ENCODE measurements at places on chromosomes 1 and 21.

GRCh38 chr1:185017338-185017737 is 28.0 kb upstream of the RNF2 start:
- DNase-seq = peak; percentile 80

DNA sequence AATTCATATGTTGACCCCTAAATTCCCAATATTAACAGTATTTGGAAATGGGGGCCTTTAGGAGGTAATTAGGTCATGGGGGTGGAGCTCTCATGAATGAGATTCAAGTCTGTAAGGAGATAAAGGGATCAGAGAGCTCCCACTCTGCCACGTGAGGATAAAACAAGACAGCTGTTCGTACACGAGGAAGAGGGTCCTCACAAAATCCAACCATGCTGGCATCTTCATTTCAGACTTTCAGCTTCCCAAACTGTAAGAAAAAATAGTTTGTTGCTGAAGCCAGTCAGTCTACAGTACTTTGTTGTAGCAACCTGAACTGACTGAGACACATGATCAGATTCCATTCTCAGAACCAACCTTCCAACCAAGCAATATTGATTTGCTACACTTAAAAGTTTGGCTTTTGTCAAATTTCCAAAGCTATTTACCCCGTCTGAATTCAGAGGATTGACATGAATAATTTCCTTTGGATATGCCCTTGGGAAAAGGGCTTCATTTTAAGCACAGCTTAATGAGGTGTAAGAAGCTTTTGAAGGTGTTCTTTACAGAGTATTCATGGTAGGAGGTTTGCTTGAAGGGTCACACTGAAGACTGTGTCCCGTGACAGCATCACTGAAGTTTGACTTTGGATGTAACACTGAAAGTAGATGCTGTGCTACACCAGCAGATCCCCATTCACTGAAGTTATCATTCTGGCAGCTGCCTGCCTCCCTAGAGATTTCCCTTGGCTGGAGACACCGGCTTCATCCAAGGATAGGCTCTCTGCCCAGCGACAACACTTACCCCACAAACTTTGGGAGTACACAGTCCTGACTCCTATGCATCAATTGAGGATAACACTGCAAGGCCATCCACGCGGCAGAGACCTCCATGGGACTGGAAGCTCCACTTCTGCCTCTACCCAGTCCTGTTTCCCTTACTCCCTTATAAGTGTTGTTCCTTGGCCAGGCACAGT is 4.9 kb upstream of the OMA1 start:
- DNase-seq = no peak

DNA sequence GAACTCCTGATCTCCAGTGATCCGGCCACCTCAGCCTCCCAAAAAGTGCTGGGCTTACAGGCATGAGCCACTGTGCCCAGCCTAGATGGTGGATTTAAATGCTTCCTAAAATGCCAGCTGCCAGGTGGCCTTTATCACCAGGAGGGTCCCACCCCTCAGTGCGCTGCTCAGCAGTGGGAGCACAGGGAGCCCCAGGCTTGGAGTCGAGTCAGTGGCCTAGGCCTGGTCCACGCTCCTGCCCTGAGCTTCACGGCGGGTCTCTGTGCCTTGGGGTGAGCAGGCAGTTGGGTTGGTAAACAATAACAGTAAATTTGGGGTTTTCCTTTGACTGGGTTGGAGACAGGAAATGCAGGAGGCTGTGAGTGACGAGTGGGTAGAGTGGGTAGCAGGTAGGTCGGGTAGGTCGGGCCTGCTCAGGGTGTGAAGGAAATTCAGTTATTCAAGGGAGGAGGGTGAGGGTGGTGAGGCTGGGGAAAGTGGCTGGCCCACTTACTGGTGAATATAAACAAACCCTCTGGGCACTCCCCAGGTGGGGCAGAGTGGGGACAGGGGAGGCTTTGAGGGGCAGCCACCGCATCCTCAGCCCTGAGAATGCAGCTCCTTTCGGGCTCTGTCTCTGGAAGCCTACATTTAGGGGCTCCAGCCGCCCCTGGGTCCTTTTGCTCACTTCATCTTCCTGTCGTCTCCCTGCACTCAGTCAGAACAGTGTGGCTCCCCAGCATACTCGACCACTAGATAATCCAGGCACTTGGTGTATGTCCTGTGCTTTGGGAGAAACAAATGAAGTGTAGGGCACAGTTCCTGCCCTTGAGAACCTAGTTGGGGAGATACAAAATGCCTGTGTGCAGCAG is 33.5 kb upstream of the IL19 start:
- DNase-seq = no peak

DNA sequence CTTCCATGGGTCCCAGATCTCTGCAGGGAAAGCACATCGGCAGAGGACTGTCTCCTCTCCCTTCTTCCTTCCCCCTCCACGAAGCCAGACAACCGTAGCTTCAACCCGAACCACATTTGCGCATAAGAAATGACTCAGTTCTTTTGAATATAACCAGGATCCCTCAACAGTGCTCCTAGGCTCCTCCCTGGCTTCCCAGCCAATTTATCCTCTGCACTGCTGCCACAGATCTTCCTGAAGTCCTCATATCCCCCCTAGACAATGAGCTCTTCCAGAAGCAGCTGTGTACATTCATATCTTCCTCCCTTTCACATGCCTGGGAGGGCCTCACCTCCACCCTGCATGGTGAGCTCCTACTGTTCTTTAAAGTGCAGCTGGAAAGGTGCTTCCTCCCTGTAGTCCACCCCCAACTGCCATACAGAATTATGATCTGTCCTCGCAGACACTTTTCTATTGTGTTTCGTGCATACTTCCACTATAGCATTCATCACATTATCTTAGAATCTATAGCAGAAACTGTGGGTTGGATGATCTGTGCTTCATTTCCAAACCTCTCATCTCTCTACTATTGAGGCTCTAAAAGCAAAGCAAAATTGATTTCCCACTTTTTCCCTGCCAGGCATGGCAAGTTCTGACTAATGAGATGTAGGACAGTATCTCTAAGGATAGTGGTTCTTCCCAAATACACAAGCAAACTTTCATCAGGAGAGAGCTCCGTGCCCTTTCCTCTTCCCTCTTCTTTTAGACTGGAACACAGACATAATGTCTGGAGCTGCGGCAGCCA is 179.3 kb upstream of the HMGB4 start:
- DNase-seq = no peak

DNA sequence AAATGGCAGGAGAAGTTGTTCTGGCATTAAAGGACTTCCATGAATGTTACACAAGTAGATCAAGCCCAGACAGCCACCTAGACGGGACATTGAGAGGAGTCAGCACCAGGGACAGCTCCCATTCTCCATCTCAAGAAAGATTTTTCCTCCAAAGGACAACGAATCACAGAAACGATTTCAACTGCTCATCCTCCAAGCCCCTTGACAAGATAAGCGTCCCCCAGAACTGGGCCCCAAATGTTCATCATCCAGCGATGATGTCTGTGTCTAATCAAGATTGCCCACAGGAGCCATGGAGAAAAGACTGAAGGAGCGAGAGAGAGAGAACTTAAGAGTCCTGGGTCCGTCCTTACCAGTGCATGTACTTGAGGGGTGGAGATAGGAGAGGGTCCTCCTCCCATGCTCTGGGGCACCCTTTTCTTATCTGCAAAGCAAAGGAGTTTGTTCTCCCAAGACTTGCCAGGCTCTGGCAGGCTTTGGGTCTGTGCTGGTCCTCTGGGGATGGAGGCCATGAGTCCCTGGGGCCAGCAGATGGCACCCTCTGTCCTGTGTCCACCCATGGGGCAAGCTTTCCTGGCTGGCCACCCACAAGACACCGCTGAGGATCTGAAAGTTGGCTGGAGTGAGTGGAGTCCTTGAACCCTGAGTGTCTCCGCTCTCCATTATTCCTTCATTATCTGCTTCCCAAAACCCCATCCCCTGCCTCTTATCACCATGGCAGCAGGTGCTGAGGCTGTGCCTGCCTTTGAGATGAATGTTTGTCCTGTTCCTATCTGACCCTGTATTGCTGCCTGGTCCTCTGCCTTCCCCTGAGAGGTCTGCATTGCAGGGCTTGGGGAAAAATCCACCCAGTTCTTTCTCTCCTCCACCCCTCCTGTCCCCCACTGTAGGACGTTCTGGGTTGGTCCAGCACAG is 164.6 kb downstream of the ACTL8 start:
- peak; percentile 11 for DNase-seq

DNA sequence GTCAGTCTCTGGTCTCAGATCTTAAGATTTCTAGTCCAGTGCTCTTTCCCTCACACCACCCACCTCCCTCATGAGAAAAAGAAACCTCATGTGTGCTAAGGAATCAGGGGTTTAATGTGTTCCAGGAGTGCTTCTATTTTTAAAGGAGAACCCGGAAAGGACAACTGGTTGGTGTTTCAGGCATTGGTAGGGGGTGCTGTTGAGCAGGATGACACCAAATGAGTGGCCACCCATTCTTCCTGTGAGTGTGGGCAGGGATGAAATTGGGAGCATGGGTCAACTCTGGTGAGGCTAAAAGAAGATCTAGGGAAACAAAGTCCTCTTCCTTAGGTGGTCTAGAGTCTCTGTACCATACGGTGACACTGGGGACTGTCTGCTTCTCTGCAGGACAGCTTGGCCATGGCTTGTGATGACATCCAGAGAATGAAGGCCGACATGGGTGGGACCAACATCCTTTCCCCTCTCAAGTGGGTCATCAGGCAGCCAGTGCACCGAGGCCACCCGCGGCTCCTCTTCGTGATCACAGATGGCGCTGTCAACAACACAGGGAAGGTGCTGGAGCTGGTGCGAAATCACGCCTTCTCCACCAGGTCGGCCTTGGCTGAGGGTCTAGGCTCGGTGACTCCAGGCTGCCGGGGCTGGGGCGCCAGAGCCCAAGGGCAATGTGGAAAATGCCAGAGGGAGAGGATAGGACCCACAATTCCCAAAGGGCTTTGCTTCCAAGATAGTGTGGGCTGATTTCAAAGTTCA is 39.3 kb downstream of the VWA5B1 start:
- DNase-seq = no peak

GRCh38 chr1:225998560-225999226 is 450 bp downstream of the SDE2 start:
- no peak for DNase-seq

GRCh38 chr1:214603819-214604252 is 841 bp downstream of the CENPF start:
- no peak for DNase-seq

Data from AG09309 (cell line).